Heart right ventricle (tissue), 16 donors: ENCODE measurements at places on chromosomes 5 and 9.

DNA sequence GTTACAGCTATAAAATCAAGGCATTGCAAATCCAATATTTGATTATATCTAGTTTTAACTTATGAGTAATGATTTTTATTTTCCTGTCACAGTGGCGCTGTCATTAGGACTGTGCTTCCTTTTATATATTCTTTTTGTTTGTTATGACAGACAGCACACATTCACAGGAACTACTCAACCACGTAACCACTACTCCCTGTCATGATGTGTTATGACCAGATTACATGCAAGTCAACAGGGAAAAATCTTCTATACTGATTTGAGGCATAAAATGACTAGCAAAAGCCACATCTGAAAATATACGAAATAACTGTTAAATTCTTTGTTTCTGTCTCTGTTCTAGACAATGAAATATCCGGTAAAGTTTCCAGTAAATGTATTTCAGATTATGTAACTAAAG is 25.4 kb downstream of the SREK1 start:
- DNase-seq, result no peak

DNA sequence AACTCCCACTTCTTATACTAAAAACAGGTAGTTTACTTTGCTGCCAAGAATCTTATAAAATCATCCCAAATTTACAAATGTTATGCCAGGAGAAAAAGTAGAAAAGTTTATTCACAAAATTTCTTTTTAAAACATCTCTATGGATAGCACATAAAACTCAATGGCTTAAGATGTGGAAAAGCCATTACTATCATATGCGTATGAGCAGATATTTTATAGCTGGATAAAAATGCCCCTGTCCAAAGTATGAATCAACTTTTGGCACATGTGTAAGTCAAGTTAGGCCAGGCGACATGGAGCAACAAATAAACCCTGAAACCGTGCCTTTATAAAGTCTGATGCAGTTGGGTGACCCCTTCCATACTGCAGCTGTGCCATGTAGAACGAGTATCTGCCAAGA is 38.6 kb upstream of the FBP1 start:
- DNase-seq, result no peak

GRCh38 chr5:6417657-6418056 is 31.0 kb upstream of the UBE2QL1 start:
- DNase-seq, result no peak

DNA sequence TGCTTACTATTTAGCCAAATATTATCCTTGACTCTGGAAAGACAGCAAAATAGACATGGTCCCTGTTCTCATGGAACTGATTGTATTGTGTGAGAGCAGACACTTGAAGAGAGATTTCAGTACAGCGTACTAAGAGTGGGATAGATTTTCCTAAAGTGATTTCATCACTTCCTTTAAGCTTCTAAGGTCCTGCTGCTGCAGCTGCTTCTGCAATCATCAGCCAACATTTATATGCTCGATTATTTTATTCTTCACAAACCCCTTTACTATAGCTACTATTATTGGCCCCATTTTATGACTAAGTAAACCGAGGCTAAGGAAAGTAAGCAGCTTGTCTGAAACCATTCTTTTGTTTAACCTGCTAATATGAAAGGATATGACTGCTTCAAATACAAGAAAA is 137.7 kb downstream of the SPATA31D1 start:
- no peak for DNase-seq
